ENCODE measurements at places on chromosomes 5 and 9. TPM values are rescaled to one million over a fixed set of nuclear protein-coding genes. Genes with fewer than 3 reads are reported as not detected.

The FGF10 gene
- not detected for polyA plus RNA-seq

The KCNV2 gene
- polyA plus RNA-seq, result not detected

GRCh38 chr5:83767409-83767992, 46.8 kb upstream of the HAPLN1 start:
- H3K4me1 ChIP-seq, result no peaks in the 10 kb centered on the region
- H3K4me3 ChIP-seq, result no peak overlapping the region
- H3K27me3 ChIP-seq, result no peaks in the 10 kb centered on the region

DNA sequence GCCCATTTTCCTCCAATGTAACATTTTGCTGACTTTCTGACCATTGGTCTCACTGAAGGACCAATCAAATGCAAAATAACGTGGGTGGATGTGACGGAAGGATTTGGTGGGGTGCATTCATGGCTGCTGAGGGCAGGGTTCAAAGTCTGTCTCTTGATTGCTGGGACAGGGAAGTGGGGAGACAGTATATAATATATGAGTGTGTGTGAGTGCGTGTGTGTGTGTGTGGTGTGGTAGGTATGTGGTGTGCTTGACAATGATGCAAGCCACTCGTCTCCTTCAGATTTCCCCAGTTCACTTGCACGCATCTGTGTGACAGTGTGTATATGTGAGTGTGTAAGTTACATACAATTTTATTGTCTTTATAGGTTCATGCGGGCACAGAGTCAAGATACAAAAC, 477.3 kb downstream of the DIRAS2 start:
- DNase-seq, result no peak
- no peaks in the 10 kb centered on the region for H3K36me3 ChIP-seq
- no peak overlapping the region for H3K4me3 ChIP-seq
- no peaks in the 10 kb centered on the region for H3K27me3 ChIP-seq

- peaks cover 5% of the 10 kb centered on the region for H3K27me3 ChIP-seq
- H3K27ac ChIP-seq, result peak overlapping the region; percentile 95
- peak overlapping the region; percentile 86 for H3K4me3 ChIP-seq
These were observed 911 bp upstream of the PIK3R1 start for GRCh38 chr5:68214482-68215207.

- no peak for DNase-seq
- H3K27me3 ChIP-seq, result peaks cover 5% of the 10 kb centered on the region
- H3K4me1 ChIP-seq, result peaks cover 7% of the 10 kb centered on the region
- no peak overlapping the region for H3K4me3 ChIP-seq
- no peaks in the 10 kb centered on the region for H3K36me3 ChIP-seq
These were observed 72.6 kb upstream of the EQTN start for GRCh38 chr9:27369591-27369990.

Data from immature natural killer cell (primary cell).